ENCODE measurements at places on chromosomes 5 and 9.

GRCh38 chr5:122707796-122708195 is 67.1 kb upstream of the SNX2 start:
- DNase-seq, result no peak

DNA sequence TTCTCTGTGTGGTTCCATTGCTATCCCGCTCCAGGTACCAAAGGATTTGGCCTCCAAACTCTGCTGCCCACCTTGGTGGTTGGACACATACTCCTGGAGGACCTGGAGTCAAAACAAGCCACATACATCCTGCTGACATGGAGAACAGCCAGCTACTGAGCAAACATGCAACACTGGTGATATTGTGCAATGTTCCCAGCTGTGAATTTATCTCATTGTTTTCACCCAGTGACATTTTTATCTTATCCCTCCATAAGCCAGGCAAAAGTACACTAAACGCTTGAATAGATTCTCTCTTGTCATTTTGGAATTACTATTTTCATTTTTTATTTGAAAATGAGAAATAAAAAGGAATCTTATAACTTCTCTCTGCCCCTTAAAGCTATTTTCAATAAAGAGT is 11.1 kb upstream of the CTSL start:
- DNase-seq, result no peak

DNA sequence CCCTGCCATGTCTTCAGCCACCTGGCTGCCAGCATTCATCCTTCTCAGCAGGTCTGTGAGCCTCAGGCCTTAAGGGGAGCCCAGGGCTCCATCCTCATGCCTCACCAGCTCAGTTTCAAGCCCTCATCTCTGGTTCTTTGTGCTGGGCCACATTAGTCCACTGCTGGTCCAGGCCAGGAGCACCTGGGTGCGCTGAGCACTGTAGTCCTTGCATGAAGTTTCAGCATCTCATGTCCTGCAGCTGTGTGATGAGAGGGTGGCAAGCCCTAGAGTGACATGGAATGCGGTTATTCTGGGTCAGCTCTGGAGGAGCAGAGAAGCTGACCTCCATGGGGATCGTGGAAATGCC is 42.7 kb downstream of the COL5A1 start:
- no peak for DNase-seq

DNA sequence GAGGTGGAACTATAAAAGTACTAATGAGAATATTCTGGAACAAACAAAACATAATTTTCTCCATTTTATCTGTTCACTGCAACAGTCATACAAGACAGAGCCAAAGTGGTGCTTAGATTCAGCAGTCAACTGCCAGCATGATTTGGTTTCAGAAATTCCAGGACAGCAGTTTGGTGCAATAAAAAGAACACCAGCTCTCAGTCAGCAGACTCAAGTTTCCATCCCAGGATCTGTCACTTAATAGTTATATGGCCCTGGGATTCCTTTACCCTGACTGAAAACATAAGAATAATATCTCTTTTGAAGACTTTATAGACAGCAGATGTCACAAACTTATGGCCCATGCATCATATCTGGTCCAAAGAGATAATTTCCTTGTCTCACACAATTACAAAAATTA is 92.8 kb upstream of the RASEF start:
- DNase-seq, result no peak

- no peak for DNase-seq
Observed at GRCh38 chr5:32130865-32131264, 43.3 kb downstream of the GOLPH3 start.

- no peak for DNase-seq
Observed at GRCh38 chr9:73176450-73176875, 24.8 kb downstream of the ANXA1 start.

DNA sequence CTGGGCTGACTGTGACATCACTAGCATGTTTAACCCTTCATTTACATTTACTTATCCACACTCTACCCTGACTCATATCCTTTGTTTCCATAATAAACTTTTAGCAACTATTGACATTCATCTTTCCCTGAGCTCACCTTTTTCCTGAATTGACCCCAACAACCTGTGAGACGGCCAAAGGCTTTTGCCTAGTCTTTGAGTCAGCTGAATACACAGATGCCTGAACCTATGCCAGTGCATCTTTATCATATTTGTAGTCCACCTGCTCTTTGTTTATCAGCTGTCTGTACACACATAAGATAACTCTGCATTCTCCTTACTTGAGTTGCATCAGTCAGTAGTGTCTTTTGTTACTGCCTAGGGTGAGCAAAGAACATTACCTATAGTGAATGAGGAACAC is 128.5 kb upstream of the HMHB1 start:
- DNase-seq, result no peak

- no peak for DNase-seq
Observed at GRCh38 chr5:178787889-178788288, 57.4 kb upstream of the ZNF354A start.

- DNase-seq, result no peak
Observed at GRCh38 chr9:13013991-13014883, 239.4 kb downstream of the LURAP1L start.

DNA sequence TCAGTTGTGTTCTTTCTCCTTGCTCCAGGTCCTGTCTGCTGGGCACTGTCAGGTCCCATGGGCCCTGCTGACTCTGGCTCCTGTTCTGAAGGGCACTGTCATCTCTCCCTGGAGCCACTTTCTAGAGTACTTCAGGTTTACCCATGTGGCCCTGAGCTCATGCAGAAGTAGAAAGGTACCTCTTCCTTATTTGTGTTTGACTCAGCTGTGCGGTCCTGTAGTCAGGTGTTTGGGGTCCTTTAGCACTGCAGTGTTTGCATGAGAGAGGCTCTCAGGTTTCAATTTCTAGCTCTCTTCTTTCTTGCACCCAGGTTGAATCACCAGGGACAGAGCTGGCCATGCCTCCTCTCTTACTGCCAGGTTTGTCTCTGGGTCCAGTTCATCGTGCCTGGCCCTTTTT is 71.5 kb downstream of the HSPA4 start:
- no peak for DNase-seq

DNA sequence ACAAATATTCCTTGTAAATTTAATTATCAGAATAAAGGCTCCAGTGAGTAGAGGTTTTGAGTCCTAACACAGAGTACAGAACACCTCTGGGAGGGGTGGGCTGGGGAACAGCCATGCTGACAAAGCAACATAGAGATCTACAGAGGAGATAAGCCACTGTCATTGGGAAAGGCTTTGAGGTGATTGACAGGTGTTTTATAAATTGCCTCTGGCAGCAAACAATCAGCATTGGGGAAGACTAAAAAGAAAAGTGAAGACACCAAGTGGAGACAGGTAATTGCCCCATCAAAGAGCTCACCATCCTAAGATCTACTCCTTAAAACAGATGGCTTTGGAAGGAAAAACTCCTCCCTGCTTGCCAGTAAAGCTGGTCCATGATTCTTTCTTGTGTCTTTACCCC is 189.7 kb upstream of the TLE4 start:
- DNase-seq, result no peak

GRCh38 chr9:128349772-128350171 is 9.4 kb downstream of the SLC27A4 start:
- DNase-seq, result no peak

GRCh38 chr9:25733336-25733982 is 55.2 kb upstream of the TUSC1 start:
- DNase-seq, result no peak

- DNase-seq, result no peak
Observed at GRCh38 chr5:60504342-60504741, 195.6 kb downstream of the DEPDC1B start.

DNA sequence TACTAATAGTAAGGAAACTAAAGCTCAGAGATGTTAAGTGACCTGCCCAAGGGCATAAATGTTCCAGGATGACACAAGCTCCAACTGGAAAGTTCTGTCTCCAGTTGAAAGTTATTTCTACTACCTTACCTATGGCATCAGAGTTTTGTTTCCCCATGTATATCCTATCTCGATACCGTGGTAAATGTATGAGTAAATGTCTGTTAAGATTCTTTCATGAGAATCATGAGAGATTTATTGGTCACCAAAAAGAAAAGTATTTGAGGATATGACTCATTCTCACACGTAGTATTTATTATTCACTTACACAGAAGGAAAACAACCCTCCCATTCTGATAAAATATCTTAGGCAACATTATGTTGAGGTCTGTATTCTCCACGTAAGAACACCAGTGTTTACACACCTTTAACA is 11.1 kb upstream of the SHOC1 start:
- DNase-seq, result no peak

DNA sequence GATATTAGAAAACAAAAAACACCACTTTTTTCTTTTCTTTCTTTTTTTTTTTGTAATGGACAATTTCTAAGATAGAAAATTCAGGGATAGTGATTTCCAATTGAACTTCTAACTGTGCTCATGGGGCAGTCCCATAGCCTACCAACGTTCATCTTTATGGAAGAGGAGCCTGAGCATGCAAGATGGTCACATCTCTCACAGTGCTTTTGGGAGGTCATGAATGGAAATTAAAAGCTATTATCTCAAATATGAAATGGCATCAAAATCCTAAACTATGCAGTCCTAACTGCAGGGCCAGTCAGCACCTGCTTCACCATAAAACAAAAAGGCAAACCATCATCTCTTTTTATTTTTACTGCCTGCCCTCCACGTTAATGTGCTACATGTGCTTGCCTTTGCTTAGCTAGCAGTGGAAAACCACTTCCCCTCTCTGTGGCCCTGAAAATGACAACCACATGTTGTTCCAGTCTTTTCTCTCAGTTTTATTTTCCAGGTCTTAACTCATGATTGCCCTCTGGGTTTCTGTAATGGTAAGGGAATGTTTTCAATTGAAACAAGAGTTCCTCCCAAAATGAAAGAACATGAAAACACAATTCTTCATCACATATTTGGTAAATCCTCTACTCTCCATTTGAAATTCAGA is 16.7 kb downstream of the IFNB1 start:
- DNase-seq, result no peak

DNA sequence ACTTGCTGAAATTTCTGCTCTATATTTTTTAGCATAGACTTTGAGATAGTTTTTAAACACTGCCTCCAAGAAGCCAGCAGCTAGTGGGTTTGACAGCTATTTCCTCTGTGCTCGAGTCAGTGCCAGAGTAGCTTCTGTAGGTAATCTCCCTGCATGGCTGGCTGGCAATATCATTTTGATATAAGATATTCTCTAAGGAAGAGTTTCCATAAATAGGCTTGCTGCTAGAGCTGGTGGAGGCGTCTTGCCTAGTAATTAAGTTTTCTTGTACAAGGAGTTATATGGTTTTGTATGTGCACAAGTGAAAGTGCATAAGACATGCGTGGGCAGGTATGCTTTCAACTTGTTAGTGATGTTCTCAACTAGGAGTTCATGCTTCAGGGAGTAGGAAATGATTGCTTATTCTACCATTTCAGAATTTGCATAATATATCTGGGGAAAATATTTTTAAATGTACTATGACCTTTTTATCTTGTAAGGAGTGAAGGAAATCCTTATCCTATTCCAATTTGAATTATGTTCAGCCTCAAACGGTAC is 74.1 kb upstream of the CCL21 start:
- no peak for DNase-seq
